ENCODE measurements at places on chromosomes 1 and 21.

DNA sequence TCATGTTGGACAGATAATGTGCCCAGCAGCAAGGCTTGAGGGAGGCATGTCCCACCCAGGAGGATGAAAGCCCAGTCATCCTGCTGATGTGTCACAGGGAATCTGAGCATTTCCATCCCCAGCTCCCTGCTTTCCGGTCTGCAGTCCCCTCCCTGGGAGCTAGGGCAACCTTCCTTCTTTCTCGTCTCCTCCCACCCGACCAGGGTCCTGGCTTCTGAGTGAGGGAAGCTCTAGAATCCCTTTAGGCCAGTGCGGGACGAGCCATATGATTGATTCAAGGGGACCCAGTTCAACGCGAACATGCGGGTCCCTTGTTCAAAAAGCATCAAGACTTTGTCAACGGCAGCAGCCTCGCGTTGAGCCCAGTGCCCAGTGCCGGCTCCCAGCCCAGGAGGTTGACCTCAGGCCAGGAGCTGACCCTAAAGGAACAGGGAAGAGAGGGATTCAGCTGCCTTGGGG is 96.7 kb upstream of the TMPRSS2 start:
- no peak for DNase-seq

DNA sequence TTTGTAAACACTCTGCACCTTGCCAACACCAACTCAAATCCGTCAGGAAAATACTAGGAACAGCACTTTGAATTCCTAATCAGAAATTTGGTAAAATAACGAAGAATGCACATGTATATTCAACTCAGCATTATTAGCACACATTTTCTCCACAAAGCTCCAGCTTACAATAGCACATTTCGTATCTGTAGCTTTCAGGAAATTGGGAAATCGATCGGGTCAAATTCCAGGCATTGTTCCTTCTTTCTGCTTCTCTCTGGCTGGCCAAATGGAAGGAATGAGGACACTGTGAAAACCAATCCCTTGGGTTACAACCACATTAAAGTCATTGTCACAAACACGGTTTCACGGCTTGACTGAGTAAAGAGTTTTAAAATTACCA is 58.6 kb downstream of the NPHP4 start:
- no peak for DNase-seq

- DNase-seq: no peak
These were observed 16.1 kb upstream of the KIF14 start for GRCh38 chr1:200636681-200637080.

DNA sequence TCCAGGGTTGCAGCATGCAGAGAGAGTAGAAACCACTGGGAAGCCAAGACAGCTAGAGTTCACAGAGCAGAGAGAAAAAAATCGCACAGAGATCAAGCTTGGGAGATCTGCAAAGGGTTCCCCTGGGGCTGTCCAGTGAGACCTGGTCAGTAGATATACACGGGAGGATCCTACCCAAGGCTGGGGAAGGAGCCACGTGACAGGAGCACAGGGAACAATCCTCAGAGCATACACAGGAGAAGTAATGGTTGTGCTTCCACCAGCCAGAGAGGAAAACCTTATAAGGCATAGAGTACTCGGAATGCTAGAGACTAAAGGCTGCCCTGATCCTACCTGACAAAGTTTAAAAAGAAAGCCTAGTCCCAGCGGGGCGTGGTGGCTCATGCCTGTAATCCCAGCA is 53.9 kb downstream of the GABPA start:
- no peak for DNase-seq
